ENCODE measurements at places on chromosomes 6 and 20.

- DNase-seq: no peak
Observed at GRCh38 chr6:95186710-95187109, 390.6 kb upstream of the MANEA start.

DNA sequence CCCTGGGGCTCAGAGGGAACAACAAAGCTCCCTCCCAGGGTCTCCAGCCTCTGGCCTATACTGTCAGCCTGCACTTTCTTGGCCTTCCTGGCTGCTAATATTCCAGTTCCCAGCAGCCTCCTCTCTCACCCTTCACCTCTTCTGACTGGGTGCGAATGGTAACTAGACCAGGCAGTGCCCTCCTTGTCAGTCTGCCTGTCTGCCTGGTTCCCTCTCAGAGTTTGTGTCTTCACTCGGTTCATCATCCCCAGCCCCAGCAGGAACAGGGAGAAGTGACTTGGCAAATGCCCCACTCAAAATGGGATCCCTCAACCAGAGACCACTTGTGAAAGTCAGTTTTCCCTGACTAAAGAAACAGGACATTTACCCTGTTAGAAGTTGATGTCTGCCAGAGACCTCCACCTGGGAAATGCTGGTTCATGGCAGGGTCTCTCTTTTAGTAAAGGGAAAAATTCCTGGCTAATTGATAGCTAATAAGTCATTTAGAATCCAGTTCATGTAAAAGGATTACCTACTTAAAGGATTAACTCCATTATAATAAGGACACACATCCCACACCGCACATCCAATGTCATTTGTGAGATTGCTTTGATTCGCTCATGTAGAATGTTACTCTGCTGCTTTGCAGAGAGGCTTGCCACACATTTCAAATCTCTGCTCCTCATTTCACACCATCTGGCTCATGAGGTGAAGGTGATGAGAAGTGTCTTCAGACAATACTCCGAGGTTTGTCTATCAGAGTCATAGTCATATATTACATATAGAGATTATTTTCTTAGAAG lies 18.6 kb upstream of the MICB start:
- DNase-seq: no peak

DNA sequence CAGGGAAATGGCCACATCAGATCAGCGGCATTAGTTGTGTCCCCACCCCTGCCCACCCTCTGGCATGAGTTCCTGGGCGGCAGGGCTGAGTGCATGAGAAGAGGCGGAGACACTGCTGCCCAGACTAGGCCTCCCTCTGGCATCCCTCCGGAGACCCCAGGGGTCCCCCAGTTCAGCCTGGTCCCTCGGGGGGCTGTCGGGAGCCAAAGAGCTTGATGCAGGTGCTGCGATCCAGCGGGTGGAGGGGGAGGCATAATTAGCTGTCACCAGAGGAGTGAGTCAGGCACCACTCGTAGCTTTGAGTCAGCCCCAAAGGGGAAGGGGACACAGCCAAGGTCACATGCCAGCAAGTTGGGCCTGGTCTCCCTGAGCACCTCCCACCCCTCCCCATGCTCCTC lies 34.5 kb downstream of the DLGAP4 start:
- DNase-seq: no peak

DNA sequence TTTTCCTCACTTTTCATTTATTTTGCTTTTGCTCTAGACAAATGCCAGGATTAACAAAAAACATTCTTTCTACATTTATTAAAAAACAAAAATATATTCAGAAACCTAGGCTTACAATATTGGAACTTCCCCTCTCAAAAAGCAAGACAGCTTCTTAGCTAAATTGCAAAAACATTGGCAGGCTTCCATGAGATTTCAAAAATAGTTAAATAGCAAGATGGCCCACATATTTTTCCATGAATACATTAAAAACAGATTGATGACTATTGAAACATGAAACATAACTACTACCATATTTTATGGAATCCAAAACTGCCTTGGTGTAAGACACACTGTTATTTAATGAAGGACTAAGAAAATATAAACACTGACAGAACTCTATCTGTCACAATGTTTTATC lies 92.0 kb downstream of the LY86 start:
- DNase-seq: no peak

DNA sequence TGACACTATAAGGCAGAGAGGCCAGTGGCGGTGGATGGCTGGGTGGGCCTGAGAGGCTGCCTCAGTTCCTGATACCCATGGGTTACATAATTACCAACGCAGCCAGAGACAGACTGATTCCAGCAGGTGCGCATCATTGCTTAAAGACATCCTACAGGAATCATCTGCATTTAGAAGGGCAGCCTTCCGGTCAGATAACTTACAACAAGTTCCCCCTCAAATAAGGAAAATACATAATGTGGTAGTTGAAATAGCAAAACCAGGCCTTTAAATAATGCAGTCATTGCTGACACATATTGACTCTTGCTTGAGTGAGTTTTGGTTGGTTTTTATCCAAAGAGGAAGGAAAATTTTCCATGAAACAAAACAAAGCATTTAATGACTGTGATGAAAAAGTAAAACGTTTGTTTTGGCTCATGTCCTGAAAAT lies 81.9 kb downstream of the SIM1 start:
- no peak for DNase-seq

DNA sequence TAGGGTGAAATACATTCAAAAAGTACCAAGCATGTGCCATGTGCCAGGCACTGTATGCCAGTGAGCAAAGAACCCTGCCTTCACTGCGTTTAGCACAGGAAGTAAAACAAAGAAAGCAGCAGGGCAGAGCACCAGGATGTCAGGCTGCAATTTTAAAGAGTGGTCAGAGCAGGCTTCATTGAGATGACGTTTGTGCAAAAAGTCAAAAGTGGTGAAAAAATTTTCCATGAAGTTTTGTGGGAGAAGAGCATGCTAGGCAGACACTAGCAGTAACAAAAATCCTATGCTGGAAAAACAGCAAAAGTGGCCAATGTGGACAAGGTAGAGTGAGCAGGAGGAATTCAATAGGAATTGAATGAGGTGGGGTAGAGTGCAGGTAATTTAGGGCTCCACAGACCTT lies 31.3 kb downstream of the AKIRIN2 start:
- DNase-seq: no peak

DNA sequence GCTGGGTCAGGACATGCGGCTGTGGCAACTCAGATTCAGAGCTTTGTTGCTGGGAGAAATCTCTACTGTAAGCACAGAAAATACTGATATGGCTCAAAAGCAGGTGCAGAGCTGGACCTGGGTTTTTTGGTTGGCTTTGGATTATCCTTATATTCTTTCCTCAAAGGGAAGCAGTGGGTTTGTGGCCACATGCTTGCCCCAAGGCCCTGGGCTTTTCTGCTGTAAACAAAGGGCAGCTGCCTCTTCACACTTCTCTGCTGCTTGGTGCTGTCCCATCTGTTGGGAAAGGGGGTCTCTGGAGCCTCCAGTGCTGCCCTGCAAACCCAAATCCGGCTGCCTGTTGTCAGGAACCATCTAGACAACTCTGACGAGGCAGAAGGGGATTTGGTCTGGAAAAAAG lies 52.4 kb downstream of the ANKRD6 start:
- DNase-seq: no peak

GRCh38 chr6:14455876-14456648 lies 338.5 kb downstream of the CD83 start:
- DNase-seq: no peak

- no peak for DNase-seq
Observed at GRCh38 chr20:23399568-23400241, 21.6 kb downstream of the NAPB start.

Data from stimulated activated CD8-positive, alpha-beta memory T cell treated with anti-CD3 and anti-CD28 coated beads, Interleukin-7, amount 100 ng/mL, for 4 hours (primary cell).